ENCODE measurements at places on chromosomes 3 and 15. TPM values are rescaled to one million over a fixed set of nuclear protein-coding genes. Genes with fewer than 3 reads are reported as not detected.

C3orf70 gene
- 1.2 TPM for polyA plus RNA-seq

ZNF620 gene
- polyA plus RNA-seq: 1.0 TPM

DNA sequence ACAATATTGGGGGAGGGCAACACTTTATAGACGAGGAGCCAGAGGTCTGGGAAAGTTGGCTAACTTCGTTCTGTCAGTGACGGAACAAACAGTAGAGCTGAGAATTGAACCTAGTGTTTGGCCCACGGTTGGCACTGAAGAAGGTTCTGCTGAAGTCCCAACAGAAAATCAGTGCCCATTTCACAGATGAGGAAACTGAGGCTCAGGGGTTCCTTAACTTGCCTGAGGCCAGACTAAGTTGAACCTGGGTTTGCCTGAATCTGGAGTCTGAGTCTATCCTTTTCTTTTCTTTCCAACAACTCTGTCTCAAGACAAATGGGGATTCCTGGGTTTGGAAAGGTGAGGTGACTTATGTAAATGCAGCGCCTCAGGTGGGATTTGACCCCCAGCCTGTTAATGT, 55.1 kb downstream of the SLC6A6 start:
- no peaks in the 10 kb centered on the region for H3K27me3 ChIP-seq
- peaks cover 71% of the 10 kb centered on the region for H3K4me1 ChIP-seq
- no peak for DNase-seq
- no peaks in the 10 kb centered on the region for H3K36me3 ChIP-seq
- peak overlapping the region; percentile 82 for H3K27ac ChIP-seq

- no peak for DNase-seq
- H3K27ac ChIP-seq: no peak overlapping the region
- H3K27me3 ChIP-seq: no peaks in the 10 kb centered on the region
Observed at GRCh38 chr3:15579051-15579450, 22.3 kb downstream of the HACL1 start.

DNA sequence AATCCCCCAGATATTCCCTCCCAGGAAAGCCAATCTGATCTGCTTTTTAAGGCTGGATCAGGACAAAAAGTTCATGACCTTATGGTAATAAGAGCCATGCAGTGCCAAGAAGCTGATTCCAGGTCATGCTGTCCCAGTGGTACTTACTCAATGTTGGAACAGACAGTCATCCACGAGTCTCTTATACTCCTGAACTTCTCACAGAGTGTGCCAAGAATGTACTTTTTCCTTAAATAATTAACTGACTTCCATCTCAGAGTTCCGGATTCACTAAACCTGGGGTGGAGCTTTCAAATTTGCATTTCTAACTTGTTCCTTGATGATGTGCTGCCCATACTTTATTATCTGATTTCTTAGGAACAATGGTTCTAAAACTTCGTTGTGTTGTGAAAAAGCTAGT, 3.4 kb upstream of the P3H2 start:
- H3K4me3 ChIP-seq: no peak overlapping the region
- H3K36me3 ChIP-seq: no peaks in the 10 kb centered on the region
- DNase-seq: no peak
- peaks cover 29% of the 10 kb centered on the region for H3K27me3 ChIP-seq
- no peak overlapping the region for H3K27ac ChIP-seq

DNA sequence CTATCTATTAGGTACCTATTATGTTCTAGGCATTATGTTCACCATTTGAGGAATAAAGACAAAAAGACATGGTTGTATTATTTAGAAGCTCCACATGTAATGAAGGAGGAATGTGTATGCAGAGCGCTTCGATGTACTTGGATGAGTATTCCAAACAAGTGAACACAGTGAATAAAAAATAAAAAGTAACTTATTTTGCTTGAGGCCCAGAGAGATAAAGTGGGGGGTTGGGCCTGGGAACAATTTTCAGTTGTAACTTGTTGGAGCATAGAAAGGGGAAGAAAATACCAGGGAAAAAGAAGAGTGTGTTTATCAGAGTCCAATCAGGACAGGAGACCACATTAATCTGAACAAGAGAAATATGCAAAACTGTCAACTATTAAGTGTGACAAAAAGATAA, 445.7 kb upstream of the BCHE start:
- H3K4me3 ChIP-seq: no peak overlapping the region
- DNase-seq: no peak
- no peaks in the 10 kb centered on the region for H3K36me3 ChIP-seq
- no peaks in the 10 kb centered on the region for H3K4me1 ChIP-seq

- H3K4me3 ChIP-seq: no peak overlapping the region
- H3K27me3 ChIP-seq: no peaks in the 10 kb centered on the region
- peaks cover 24% of the 10 kb centered on the region for H3K4me1 ChIP-seq
- H3K27ac ChIP-seq: no peak overlapping the region
Observed at GRCh38 chr15:40063563-40064011, 24.6 kb upstream of the SRP14 start.

GRCh38 chr3:171320750-171321558, 139.3 kb downstream of the TNIK start:
- peak overlapping the region; percentile 52 for H3K27ac ChIP-seq
- no peak overlapping the region for H3K4me3 ChIP-seq

DNA sequence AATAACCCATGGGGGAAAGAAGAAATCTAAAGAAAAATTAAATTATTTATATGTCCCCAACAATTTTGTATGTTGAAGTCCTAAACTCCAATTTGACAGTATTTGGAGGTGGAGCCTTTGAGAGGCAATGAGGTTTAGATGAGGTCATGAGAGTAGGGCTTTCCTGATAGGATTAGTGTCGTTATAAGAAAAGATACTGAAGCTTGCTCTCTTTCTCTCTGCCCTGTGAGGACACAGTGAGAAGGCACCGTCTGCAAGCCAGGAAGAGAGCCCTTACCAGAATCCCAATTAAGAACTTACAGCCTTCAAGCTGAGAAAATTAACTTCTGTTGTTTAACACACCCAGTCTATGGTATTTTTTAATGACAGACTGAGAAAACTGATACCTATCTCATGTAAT, 16.1 kb upstream of the OR5AC2 start:
- H3K4me3 ChIP-seq: no peak overlapping the region
- no peaks in the 10 kb centered on the region for H3K4me1 ChIP-seq
- H3K36me3 ChIP-seq: no peaks in the 10 kb centered on the region
- DNase-seq: no peak
- no peak overlapping the region for H3K27ac ChIP-seq
